Effector memory CD8-positive, alpha-beta T cell (primary cell): ENCODE measurements at places on chromosomes 3 and 15.

GRCh38 chr3:165852191-165852590, 15.0 kb upstream of the BCHE start:
- H3K4me1 ChIP-seq = no peaks in the 10 kb centered on the region
- no peaks in the 10 kb centered on the region for H3K36me3 ChIP-seq
- no peak overlapping the region for H3K4me3 ChIP-seq

DNA sequence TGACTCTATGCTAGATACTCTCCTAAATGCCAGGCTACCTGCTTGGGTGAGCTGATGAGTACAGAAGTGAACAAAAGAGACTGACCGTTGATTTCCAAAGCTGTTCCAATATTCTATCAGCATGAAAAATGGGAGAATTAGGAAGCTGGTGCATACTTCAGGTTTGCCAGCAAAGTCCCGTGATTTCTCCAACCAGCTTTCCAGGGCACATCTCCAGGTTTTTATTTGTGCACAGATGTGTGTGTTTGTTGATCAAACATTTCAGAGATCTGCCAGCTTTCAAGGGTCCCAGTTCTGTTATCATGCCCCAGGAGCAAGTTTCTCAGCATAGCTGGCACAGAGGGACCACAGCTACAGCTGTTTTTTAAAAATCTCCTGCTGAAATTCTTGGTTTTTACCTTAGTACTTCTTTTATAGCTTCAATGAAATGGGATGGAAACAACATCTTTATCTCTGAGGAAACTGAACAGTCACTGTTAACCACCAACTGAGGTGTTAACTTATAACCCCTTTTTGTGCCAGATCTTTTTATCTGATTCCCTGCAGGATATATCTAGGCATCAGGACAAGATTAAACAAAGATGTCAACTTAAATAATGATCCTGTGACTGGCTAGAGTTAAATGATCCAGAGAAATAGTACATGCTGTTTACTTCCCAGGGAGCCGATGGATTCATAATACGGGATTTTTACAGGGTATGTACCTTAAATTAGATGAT, 380.8 kb downstream of the GRM7 start:
- H3K4me1 ChIP-seq = no peaks in the 10 kb centered on the region
- no peak overlapping the region for H3K27ac ChIP-seq
- DNase-seq = no peak
- H3K4me3 ChIP-seq = no peak overlapping the region
- H3K36me3 ChIP-seq = no peaks in the 10 kb centered on the region

DNA sequence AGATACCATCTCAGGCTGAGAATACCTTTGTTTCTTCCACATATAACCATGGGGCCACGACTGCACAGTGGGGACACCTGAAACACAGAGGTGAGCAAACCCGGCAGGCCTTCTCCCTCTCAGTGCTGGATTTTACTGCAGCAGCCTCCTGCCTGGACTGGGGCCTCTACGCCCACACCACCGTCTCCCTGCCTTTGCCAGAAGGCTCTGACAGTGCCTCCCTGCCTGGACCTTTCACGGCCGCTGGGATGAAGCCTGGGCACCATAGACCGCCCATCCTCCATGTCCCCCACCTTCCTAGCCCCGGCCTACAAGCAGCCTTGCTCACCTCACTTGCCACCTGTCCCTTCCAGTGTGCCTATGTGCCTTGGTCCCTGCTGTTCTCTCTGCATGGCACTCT, 214.3 kb downstream of the NFKBIZ start:
- no peak overlapping the region for H3K27ac ChIP-seq
- no peak for DNase-seq
- H3K36me3 ChIP-seq = no peaks in the 10 kb centered on the region
- no peaks in the 10 kb centered on the region for H3K27me3 ChIP-seq
- H3K4me1 ChIP-seq = peaks cover 9% of the 10 kb centered on the region

GRCh38 chr15:59590027-59590426, 21.6 kb upstream of the GCNT3 start:
- peaks cover 15% of the 10 kb centered on the region for H3K27me3 ChIP-seq
- H3K4me3 ChIP-seq = no peak overlapping the region
- H3K36me3 ChIP-seq = no peaks in the 10 kb centered on the region

DNA sequence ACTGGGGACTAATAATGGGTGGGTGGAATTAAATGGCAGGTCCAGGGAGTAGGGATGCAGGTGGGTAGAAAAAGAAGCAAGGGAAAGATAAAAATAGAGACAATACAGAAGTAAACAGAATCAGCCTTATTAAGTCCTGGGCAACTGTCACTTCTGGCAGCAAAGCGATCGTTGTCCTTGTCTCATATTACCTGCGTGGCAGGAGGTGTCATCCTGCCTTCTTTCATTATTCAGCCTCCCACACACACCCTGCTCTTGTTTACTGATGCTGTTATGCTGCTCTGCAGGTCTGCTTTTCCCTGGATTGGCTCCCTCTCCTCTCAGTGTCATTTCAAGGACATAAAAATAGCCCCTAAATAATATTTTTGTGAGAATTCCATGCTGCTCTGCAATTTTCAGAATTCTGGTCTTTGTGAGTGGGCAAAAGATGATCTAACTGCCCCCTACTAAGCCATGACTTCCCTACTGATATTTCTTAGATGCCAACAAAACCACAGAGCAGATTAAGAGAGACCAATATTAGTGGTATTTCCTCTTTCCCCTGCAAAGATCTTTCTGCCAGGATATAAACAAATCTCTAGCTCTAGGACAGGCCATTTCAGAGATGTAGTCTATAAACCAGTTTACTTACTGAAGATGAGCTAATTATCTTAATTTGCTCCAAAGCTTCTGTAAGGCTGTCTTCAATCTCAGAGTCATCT, 8.5 kb downstream of the VEPH1 start:
- no peak overlapping the region for H3K4me3 ChIP-seq
- H3K27me3 ChIP-seq = peaks cover 27% of the 10 kb centered on the region
- no peaks in the 10 kb centered on the region for H3K36me3 ChIP-seq
- no peak for DNase-seq

GRCh38 chr3:186452517-186452916, 90.5 kb upstream of the DGKG start:
- H3K4me1 ChIP-seq = no peaks in the 10 kb centered on the region
- no peaks in the 10 kb centered on the region for H3K36me3 ChIP-seq
- no peak overlapping the region for H3K4me3 ChIP-seq
- H3K27me3 ChIP-seq = peaks cover 7% of the 10 kb centered on the region
- H3K27ac ChIP-seq = no peak overlapping the region

GRCh38 chr3:81764665-81765064, 3.2 kb upstream of the GBE1 start:
- H3K27ac ChIP-seq = no peak overlapping the region
- peaks cover 3% of the 10 kb centered on the region for H3K36me3 ChIP-seq
- peaks cover 8% of the 10 kb centered on the region for H3K27me3 ChIP-seq
- no peak for DNase-seq
- H3K4me3 ChIP-seq = no peak overlapping the region

GRCh38 chr15:34338347-34338746, 766 bp upstream of the SLC12A6 start:
- H3K4me3 ChIP-seq = peak overlapping the region; percentile 96
- H3K27me3 ChIP-seq = no peaks in the 10 kb centered on the region
- DNase-seq = no peak
- H3K4me1 ChIP-seq = peaks cover 28% of the 10 kb centered on the region
- peak overlapping the region; percentile 88 for H3K27ac ChIP-seq

DNA sequence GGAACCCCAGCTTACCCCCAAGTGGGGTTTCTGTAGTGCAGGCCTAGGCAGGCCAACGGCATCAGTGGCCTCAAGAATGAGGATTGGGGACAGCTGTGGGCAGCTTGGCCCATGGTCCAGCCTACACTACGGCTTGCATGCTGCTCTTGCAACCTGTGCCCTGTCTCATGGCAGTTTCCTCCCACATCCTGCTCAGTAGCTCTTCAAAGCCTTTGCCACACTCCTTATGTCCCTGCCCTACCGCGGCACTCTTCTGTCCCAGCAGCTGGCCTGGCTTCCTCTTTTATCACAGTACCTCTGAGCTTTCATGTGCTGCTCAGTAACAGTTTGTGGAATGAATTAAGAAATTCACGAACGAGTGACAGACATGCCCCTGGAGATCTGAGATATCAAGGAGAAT, 431.0 kb downstream of the EPHB1 start:
- H3K4me1 ChIP-seq = no peaks in the 10 kb centered on the region
- no peaks in the 10 kb centered on the region for H3K36me3 ChIP-seq
- H3K27me3 ChIP-seq = peaks cover 7% of the 10 kb centered on the region
- DNase-seq = no peak
- H3K27ac ChIP-seq = peak overlapping the region; percentile 55
- no peak overlapping the region for H3K4me3 ChIP-seq

DNA sequence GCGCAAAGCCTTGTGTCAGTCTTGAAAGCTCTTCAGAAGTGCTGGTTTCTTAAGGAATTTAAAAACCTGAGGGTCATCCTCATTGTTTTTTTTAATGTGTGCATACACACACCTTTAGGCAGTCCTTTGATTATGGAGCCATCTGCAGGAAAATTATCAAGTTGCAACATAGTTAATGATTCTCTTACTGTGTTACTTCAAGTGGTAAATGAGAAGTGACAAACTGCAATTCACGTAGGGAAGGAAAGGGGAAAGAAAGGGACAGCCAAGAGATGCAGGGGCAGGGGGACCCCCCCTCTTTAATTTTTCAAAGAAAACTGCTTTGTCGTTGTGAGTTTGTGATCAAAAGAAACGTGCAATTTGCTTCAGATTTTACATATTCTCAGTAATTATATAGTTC, 162.4 kb upstream of the CGNL1 start:
- peaks cover 9% of the 10 kb centered on the region for H3K4me1 ChIP-seq
- DNase-seq = no peak
- H3K27ac ChIP-seq = no peak overlapping the region
- peaks cover 2% of the 10 kb centered on the region for H3K36me3 ChIP-seq
- H3K4me3 ChIP-seq = no peak overlapping the region
- no peaks in the 10 kb centered on the region for H3K27me3 ChIP-seq

GRCh38 chr3:11601446-11602238, 42.1 kb downstream of the VGLL4 start:
- peaks cover 23% of the 10 kb centered on the region for H3K4me1 ChIP-seq
- peak overlapping the region; percentile 65 for H3K27ac ChIP-seq
- H3K27me3 ChIP-seq = no peaks in the 10 kb centered on the region
- no peak overlapping the region for H3K4me3 ChIP-seq
- peaks cover 17% of the 10 kb centered on the region for H3K36me3 ChIP-seq
- no peak for DNase-seq

DNA sequence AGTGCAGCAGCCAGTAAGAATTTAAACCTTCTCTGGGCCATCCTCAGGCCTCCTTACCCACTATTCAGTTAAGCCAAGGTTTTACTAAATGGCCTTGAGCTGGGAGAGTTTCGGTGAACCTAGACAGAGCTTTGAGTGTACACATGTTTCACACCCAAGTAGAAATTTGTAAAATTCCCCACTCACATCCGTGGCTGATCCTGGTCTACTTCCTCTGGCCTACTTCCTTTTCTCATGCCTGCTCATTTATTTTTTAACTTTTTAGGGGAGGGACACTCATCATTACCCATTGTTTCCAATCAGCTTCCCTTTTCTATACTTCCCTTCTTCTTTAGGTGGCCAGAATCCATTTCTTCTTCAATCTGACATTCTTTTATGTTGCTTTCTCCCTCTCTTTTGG, 7.6 kb downstream of the CX3CR1 start:
- H3K27ac ChIP-seq = peak overlapping the region; percentile 41
- H3K4me3 ChIP-seq = peak overlapping the region; percentile 99
- DNase-seq = no peak
- peaks cover 77% of the 10 kb centered on the region for H3K4me1 ChIP-seq

GRCh38 chr3:169456900-169457299, 206.6 kb downstream of the MECOM start:
- no peak overlapping the region for H3K27ac ChIP-seq
- DNase-seq = no peak
- no peak overlapping the region for H3K4me3 ChIP-seq

DNA sequence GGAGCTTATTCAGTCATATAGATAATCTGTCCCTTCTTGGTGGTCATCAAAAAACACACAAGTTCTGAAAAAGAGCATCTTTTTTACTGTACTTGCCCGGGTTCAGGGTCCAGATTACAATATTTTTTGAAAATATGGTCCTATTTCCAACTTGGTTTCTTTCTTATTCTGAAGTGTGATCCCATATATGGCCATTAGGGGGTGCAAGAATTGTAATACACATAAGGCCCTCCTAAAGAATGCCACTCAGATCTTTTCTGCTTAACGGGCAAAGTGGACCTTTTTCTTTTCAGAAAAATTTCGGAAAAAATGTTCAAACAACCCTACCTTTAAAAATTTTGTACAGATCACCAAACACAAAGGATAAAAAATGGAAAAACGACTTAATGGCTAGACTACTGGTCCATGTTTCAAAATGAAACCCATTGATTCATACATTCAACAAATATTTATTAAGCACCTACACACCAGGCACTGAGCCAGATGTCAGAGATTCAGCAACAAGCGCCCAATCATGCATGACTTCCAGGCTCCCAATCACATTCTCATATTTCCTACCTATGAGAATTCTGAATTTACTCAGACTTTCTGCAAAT, 102.0 kb upstream of the MYRIP start:
- no peaks in the 10 kb centered on the region for H3K27me3 ChIP-seq
- no peaks in the 10 kb centered on the region for H3K4me1 ChIP-seq
- DNase-seq = no peak
- no peaks in the 10 kb centered on the region for H3K36me3 ChIP-seq
- no peak overlapping the region for H3K4me3 ChIP-seq

DNA sequence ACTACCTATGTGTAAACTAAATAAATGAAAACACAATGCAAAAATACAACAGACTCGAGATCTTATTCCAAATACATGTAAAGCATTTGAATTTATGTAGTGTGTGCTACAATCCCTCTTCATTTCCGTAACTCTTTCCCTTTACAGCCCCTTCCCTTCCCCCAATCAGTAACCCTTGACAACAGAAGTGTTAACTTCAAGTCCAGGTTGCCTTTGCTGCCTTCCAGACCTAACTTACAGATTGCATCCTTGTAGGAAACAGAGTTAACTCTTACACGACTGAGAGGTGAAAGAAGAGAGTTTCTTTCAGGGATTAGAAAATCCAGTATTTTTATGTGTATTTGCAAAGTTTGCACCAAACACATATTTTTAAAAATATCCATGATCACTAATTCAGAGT, 1.4 kb upstream of the ROBO1 start:
- no peak overlapping the region for H3K27ac ChIP-seq
- no peak overlapping the region for H3K4me3 ChIP-seq
- H3K36me3 ChIP-seq = no peaks in the 10 kb centered on the region
- H3K4me1 ChIP-seq = no peaks in the 10 kb centered on the region

DNA sequence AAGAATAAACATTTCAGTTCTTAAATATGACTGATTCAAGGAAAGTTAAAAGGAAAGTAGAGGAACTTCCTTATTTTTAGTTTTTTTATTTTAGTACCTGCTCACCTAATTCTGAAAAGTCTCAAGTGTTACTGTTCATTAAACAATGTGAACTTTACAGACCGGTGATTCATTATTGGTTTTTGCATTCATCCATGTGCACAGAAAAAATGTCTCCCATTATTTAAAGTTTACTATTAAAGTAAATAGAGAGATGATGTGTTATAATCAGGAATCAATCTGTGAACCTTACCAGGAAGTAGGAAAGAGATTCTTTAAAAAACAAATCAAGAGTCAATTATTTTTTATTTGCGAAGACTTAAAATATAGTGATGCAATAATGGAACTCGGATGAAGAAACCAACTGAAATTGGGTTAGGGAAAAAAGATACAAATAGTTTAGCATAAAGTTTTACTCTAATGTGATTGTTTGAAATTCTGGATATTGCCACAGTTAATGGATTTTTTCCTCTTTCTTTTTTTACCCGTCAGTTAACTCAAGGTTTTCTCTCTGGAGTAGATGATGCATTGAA, 119.4 kb upstream of the SAMMSON start:
- H3K27me3 ChIP-seq = no peaks in the 10 kb centered on the region
- H3K4me1 ChIP-seq = no peaks in the 10 kb centered on the region
- no peak for DNase-seq
- H3K36me3 ChIP-seq = no peaks in the 10 kb centered on the region
- no peak overlapping the region for H3K27ac ChIP-seq
- no peak overlapping the region for H3K4me3 ChIP-seq
